Fibroblast of villous mesenchyme (primary cell): ENCODE measurements at places on chromosomes 16 and 17. TPM values are rescaled to one million over a fixed set of nuclear protein-coding genes. Genes with fewer than 3 reads are reported as not detected.

GRCh38 chr17:48238933-48239602, 131.5 kb downstream of the SNX11 start:
- no peak for DNase-seq

- DNase-seq: no peak
Observed at GRCh38 chr17:57895382-57896060, 45.7 kb upstream of the MRPS23 start.

DNA sequence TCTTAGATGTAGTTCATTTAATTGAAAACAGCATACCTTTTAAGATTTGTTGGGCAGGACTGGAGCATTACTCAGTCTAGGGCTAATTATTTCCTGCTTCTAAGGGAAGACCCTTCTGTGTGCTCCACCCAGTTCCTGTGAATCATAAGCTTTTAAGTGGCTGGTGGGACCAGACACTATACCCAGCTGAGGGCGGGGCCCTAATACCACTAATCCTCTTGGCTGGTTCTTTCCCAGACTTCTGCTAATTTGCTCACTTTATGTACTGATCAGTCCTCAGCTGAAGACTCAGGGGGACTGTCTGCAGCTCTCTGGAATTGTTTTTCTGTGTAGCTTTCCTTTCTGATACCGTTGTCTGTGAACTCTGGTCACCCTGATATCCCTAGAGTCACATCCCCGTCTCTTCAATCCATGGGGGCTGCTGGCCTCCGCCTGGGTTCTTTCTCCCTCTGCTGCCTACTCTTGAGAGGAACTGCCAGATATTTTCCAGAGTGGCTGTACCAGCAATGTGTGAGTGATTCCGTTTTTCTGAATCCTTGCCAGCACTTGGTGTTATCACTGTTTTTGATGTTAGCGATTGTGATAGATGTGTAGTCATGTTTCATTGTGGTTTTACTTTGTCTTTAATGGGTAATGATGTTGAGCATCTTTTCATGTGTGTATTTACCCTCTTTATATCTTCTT, 35.1 kb downstream of the MFSD11 start:
- peak; percentile 97 for DNase-seq

DNA sequence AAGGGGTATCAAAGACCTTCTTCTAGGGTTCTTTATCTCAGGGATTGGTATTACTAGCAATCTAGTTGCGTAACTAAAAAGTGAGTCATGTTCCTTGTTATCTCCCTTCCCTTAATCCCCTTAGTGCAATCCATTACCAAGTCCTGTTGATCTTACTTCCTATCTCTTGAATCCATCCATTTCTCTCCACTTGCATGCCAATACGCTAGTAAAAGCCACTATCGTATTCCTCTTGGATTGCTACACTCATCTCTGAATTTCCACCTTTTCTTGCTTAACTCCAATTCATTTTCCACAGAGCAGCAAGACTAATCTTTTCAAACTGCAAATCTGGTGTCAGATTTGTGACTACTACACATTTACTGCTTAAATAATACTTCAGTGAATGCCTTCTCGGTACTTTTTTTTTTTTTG, 1.8 kb upstream of the ADAT1 start:
- DNase-seq: peak; percentile 97

GRCh38 chr17:50767030-50767429, 288 bp downstream of the ANKRD40CL start:
- no peak for DNase-seq

Gene ARHGDIG
- 0.32 TPM in 1 of 2 replicates, not detected in the other for total RNA-seq

Gene TBX4
- total RNA-seq: not detected in 2 replicates

GRCh38 chr16:11370084-11370931, 25.0 kb downstream of the RMI2 start:
- peak; percentile 21 for DNase-seq

- peak; percentile 63 for DNase-seq
Observed at GRCh38 chr17:62781356-62781755, 26.8 kb downstream of the MARCHF10 start.

Gene NXPH3
- 0.43 and 0.97 TPM in 2 replicates for total RNA-seq

Gene MYCBPAP
- total RNA-seq: 0.64 and 0.86 TPM in 2 replicates

Gene SLC16A13
- 1.3 TPM in 2 replicates for total RNA-seq

DNA sequence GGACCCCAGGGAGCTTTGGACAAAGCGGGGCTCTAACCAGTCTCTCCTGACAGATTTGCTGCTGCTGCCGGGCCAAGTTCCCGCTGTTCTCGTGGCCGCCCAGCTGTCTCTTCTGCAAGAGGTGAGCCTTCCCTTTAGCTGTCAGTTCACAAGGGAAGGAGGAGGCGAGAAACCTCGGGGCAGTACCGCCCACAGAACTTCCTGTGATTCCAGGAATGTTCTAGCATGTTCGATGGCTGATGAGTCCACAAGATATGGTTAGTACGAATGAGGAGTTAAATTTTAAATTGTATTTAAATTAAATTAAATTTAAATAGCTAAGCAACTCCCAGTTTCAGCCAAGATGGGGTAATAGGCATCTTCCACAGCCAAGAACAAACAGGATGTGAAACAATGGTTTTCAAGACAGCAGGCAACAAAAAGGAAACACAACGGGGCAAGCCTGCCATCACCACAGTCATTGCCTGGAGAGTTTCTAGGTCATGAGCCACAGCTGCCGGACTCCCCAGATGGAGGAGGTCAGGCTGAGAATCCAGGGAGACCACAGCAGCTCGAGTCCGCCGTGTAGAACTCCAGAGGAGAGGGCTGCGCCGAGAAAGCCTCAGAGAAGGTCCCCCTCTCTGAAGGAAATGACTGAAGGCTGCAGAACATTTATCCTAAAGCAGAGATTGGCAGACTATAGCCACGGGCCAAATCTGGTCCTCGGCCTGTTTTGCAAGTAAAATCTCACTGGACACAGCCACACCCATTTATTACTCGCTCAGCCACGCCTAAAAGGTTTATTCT, 9.5 kb upstream of the TCF25 start:
- DNase-seq: peak; percentile 24

Gene LRRC59
- 181 and 191 TPM in 2 replicates for total RNA-seq

GRCh38 chr17:38701504-38702165, 3.4 kb upstream of the MLLT6 start:
- DNase-seq: peak; percentile 13

DNA sequence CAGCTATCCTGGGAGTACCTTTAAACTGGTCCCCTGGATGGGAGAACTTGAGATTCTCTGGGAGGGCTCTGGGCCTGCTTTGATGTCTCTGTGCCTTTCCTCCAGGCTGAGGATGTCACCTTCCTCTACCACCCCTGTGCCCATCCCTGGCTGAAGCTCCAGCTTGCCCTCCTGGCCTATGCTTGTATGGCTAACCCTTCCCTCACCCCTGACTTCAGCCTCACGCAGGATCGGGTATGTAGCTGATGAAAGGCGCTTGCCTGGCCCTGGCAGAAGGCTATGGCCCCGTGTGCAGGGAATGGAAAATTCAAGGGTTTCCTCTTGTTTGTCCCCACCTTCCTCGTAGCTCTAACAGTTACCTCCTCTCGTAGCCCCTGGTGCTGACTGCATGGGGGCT, 3.0 kb downstream of the TP53I13 start:
- no peak for DNase-seq

- no peak for DNase-seq
Observed at GRCh38 chr16:66271074-66272060, 95.1 kb upstream of the CDH5 start.

GRCh38 chr17:10657879-10658278, 770 bp upstream of the MYH3 start:
- no peak for DNase-seq

DNA sequence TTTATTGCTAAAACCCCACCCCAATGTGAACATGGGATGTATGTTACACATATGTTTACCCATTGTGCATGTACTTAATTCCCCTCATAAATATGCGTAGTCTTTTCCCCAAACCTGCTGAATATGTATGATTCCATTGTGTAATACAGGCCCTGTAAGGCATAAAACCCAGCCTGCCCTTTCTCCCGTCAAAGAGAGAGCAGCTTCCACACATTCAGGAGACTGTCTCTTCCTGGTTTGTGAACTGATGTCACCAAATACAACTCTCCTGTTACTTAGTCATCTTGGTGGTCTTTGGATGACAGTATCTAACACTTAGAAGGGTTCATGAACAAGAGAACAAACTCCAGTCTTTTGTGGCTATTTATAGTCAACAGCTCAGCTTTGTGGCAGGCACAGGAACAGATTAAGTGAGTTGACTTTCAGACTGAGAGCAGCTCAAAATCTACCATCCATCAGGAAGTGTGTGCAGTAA, 24.7 kb upstream of the TMC7 start:
- no peak for DNase-seq

Gene ACSM2A
- not detected in 2 replicates for total RNA-seq

GRCh38 chr16:89290887-89291286, 73.4 kb downstream of the ZNF778 start:
- no peak for DNase-seq

DNA sequence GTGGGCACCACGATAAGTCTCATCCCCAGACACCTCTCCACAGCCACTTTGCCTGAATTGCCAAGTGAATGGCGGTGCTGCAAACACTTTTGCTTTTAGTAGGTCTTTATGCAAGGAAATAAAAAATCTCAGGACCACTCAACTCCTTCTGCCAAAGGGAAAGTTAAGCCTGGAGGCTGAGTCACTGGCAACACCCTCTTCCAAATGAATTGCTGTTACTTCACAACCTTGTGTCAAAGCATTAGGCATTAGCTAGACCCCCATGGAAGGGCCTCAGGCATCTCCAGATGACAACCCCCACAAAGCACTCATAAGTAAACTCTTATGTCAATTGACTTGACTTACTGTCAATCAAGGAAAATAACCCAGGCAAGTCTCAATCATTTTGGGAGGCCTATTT, 43.0 kb downstream of the RNF112 start:
- no peak for DNase-seq

GRCh38 chr16:19783363-19784182, 65.5 kb downstream of the IQCK start:
- DNase-seq: no peak

- peak; percentile 49 for DNase-seq
Observed at GRCh38 chr17:43085474-43085873, 39.7 kb downstream of the BRCA1 start.

GRCh38 chr16:84179612-84180320, 7.1 kb downstream of the TAF1C start:
- no peak for DNase-seq

GRCh38 chr17:4789701-4789950, 862 bp downstream of the GLTPD2 start:
- no peak for DNase-seq

- no peak for DNase-seq
Observed at GRCh38 chr17:30337393-30337999, 3.6 kb upstream of the TMIGD1 start.

DNA sequence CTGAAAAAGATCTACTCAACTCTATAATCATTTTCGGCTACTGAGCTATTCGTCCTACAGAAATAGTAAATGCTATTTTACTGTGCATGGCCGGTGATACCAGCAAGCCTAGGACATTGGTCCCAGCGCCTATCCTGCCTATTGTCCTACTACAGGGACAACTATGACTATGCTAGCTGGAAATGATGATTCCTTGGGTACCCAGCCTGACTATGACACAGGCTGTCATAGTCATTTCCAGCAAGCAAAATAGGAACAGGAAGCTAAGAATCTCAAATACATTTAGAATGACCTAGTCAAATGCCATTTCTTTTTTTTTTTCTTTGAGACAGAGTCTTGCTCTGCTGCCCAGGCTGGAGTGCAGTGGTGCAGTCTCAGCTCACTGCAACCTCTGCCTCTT, 33.7 kb upstream of the HSBP1 start:
- DNase-seq: no peak

Gene CSH2
- total RNA-seq: not detected in 2 replicates

Gene NPIPB9
- total RNA-seq: 3.9 TPM in 2 replicates

DNA sequence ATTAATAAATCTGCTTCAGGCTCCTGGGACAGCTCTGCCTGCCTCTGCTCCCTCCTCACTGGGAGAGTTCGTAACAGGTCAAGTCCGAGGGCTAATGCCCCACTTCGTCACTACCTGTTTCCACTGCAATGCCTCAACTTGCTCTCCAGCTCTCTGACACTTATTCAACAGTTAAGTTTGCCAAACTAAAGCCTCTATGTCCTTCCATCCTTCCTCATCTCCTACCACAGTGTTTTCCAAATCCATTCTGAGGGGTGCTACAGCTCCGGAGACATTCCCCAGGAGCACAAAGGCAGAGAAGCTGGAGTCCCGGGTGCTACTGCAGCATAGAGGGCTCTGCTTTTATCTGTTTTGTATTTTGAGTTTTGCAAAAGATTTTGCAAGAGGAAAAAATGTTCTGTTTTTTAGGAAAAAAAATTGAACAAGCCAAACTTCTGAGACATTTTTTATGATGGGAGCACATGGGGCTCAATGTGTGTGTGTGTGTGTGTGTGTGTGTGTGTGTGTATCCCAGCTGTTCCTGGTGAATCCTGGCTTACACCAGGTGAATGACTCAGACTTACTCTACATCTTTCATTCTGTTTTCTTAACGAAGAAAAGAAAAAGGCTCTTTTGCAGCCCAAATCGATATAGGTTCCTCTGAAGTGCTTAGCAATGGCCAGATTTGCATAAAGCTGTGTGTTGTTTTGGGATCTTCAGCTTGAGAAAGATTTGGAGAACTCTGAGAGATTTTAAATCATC, 46.1 kb upstream of the MYOCD start:
- peak; percentile 82 for DNase-seq

Gene AP2B1
- 86.7 and 97.6 TPM in 2 replicates for total RNA-seq

DNA sequence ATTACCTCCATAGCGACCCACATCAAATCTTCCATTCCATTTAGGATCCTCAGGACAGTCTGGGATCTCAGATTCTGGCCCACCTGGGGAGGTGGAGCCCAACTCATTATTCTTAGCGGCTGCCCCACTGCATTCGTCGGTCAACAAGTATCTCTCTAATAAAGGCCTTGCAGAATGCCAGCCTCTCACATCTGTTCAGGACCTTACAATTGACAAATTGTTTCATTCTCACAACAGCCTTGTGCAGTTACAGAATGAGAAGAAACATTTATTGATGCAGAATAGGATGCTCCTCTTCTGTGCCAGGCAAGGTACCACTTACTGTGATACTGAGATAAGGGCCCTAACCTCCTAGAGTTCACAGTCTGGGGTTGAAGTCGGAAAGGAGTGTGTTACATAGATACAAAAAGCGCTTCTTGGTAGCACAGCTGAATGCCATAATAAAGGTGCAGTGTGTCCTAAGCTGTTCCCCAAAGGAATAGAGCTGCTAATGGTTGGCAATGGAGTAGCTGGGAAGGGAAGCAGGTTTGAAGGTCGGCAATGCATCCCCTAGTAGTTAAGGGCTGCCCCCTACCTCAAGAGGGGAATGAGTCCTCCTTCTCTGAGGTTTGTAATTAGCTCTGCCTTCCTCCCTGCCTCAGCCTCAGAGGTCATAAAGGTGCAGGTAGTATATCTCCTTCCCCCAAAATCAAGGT, 2.3 kb upstream of the MPP2 start:
- no peak for DNase-seq

GRCh38 chr17:43854498-43854897, 7.5 kb downstream of the CD300LG start:
- DNase-seq: no peak

Gene DNAI2
- not detected in 2 replicates for total RNA-seq
